Osteoblast (primary cell): ENCODE measurements at places on chromosomes 4 and X. TPM values are rescaled to one million over a fixed set of nuclear protein-coding genes. Genes with fewer than 3 reads are reported as not detected.

Gene ITGB1BP2
- 1.1 and 1.5 TPM in 2 replicates for total RNA-seq

Gene EREG
- total RNA-seq = 0.29 and 1.1 TPM in 2 replicates

Gene ATP2B3
- total RNA-seq = under 0.01 TPM in 1 of 2 replicates, not detected in the other

GRCh38 chrX:111470681-111471403 is 40.6 kb upstream of the SERTM2 start:
- peak; percentile 8 for DNase-seq

DNA sequence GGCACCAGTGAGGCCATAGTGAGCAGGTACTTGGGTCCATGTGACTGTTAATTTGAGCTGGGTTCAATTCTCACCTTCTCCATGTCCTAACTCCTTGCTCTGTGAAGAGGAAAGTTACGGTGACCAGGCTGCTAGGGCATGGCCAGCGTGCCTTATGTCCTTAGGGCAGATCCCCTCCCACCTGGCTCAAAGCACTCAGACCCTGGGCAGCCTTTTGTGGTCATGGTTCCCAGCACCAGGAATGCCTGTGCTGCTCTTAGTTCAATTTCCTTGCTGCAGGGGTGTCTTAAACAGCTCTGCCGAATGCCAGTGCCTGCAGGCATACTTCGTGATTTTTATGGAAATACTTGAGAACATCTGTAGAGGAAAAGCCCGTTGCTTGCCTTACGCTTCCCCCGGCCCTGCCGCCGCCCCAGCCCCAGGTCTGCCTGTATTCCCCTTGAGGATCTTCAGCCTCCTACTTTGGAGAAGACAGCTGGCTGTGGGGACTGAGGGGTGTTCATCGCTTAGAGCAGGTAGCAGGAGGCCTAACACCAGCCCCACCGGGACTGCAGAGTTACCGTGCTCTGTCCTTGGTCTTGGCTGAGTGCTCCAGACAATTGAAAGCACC is 3.1 kb upstream of the CDK16 start:
- DNase-seq = no peak

DNA sequence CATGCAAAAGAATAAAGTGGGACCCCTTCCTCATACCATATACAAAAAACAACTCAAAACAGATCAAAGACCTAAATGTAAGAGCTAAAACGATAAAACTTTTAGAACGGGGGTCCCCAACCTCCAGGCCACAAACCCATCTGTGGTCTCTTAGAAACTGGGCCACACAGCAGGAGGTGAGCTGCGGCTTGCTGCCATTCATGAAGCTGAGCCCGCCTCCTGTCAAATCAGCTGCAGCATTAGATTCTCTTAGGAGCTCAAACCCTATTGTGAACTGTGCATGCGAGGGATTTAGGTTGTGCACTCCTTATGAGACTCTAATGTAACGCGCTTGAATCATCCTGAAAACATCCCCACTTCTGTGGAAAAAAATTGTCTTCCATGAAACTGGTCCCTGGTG is 7.0 kb upstream of the GATA1 start:
- DNase-seq = no peak

Gene HS6ST2
- total RNA-seq = under 0.01 TPM in 1 of 2 replicates, not detected in the other

DNA sequence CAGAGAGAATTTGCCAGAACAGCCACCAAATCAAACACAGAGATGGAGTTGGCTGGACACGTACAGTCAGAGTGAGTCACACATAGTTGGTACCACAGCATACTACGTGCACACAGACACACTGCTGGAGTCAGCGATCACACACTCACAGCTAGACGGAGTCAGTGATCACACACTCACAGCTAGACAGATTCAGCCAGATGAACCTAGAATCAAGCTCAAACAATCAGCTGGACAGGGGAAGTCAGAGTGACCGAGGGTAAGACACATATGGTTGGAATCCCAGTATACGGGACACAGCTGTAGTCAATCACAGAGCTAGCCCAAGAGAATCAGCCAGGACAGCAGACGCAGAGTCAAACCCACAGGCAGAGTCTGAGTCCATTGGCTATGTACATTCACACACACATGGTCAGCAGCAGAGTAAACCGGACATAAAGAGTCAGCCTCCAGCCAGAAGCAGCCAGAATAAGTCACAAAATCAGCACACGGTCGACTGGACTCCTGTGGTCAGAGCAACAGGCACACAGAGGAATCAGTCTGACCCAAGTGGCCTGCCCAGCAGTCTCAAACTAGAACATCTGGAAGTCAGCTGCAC is 4.6 kb downstream of the SLC38A5 start:
- peak; percentile 93 for DNase-seq

Gene SLC38A5
- 48.9 and 52.8 TPM in 2 replicates for total RNA-seq

Gene ITIH6
- total RNA-seq = not detected in 2 replicates

- DNase-seq = peak; percentile 13
These were observed 105.6 kb downstream of the CBLL2 start for GRCh38 chrX:22378296-22378695.

- DNase-seq = no peak
These were observed at the start of gene IL1RAPL1 for GRCh38 chrX:28586981-28587551. IL1RAPL1 (plus strand) TSS chrX:28587446.

DNA sequence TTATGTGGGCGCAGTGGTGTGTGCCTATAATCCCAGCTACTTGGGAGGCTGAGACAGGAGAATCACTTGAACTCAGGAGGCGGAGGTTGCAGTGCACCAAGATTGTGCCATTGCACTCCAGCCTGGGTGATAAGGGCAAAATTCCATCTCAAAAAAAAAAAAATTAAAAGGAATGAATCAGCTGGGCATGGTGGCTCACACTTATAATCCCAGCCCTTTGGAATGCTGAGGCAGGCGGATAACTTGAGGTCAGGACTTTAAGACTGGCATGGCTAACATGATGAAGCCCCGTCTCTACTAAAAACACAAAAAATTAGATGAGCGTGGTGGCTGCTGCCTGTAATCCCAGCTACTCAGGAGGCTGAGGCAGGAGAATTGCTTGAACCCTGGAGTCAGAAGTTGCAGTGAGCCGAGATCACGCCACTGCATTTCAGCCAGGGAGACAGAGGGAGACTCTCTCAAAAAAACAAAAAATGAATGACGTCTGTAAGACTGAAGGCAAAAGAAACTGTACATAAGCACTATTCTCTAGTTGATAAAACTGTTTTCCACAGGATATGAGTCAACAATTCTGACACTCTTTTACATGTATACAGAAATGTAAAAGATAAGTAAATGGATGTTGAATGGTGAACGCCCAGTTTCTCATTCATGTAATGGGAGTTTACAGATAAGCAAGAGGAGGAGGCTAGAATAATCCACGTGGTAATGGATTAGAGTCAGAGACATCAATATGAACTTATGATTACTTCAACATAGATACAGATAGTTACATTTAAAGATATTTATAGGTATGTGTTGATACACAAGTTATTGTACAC is 22.2 kb downstream of the CENPC start:
- no peak for DNase-seq

GRCh38 chr4:72786401-72786990 is 217.5 kb upstream of the ADAMTS3 start:
- no peak for DNase-seq

Gene IL3RA
- total RNA-seq = 0.72 and 0.88 TPM in 2 replicates

GRCh38 chr4:2723751-2724150 is 32.4 kb downstream of the TNIP2 start:
- DNase-seq = no peak
